ENCODE measurements at places on chromosomes 2 and 18.

- no peak for DNase-seq
Observed at GRCh38 chr2:195443926-195444325, 213.1 kb upstream of the SLC39A10 start.

- no peak for DNase-seq
Observed at GRCh38 chr2:29375843-29376242, 260.6 kb downstream of the CLIP4 start.

- DNase-seq = no peak
Observed at GRCh38 chr2:147161746-147162145, 683.1 kb upstream of the ACVR2A start.

DNA sequence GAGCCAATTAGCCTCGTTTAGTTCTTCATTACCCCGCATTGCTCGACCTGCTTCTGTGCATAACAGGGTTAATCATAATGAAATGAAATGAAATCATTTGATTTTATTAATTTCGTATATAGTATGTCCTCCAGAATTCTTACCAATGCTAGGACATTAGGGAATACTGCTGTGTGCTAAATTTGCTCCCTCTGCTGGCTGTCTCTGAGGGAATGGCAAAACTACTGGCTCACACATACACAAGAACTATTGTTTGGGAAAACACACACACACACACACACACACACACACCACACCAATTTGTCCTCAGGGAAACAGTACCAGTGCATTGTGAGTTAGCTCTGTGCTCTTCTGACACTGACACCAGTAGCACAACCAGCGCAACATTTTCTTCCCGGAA is 273.3 kb upstream of the TCF4 start:
- peak; percentile 36 for DNase-seq

DNA sequence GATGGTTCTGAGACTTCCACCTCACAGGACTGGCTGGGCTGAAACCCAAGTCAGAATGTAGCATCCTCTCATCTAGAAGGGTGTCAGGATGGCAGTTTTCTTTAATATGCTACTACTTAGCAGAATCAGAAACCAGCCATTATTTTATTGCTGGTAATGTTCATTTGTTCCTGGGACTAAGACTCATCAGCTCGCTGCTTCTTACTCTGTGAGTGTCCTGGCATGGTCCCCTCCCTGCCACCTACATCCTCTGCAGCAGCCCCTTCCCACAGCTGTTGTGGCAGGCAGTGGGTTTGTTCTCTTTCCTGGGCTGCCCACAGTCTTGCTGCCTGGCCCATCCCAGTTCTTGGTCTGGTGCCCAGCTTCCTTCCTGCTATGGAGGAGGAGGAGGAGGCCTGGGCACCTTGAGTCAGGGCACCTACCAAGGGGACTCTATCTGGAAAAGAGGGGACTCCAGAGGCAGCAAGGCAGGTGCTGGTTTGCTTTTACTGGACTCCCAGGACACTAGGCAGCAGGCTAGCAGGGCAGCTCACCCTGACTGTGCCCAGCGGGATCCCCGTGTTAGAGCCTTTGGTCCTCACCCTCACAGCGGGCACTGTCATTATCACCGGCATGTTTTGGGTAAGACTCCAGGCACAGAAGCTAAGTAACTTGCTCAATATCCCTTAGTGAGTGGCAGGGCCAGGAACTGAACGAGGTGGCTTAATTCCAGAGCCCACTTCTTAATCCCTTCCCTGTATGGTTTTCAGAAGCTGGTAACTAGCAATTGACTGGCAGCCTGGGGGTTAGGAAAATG is 62.1 kb downstream of the LRRFIP1 start:
- no peak for DNase-seq

DNA sequence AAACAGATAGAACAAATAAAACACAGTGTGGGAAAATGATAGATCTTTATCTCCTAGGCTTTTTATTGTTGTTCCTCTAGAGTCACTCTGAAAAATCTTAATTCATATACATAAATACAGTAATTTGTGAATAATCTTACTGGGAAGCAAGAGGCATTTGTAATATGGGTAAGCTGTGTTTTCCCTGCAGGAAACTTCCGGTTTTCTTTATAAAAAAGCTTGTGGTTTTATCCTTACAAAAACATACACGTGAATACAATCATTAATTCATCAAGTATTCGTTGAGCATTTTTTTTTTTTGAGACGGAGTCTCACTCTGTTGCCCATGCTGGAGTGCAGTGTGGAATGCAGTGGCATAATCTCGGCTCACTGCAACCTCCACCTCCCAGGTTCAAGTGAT is 1312.8 kb upstream of the ZEB2 start:
- DNase-seq = no peak

- no peak for DNase-seq
Observed at GRCh38 chr2:195419033-195419432, 238.0 kb upstream of the SLC39A10 start.

DNA sequence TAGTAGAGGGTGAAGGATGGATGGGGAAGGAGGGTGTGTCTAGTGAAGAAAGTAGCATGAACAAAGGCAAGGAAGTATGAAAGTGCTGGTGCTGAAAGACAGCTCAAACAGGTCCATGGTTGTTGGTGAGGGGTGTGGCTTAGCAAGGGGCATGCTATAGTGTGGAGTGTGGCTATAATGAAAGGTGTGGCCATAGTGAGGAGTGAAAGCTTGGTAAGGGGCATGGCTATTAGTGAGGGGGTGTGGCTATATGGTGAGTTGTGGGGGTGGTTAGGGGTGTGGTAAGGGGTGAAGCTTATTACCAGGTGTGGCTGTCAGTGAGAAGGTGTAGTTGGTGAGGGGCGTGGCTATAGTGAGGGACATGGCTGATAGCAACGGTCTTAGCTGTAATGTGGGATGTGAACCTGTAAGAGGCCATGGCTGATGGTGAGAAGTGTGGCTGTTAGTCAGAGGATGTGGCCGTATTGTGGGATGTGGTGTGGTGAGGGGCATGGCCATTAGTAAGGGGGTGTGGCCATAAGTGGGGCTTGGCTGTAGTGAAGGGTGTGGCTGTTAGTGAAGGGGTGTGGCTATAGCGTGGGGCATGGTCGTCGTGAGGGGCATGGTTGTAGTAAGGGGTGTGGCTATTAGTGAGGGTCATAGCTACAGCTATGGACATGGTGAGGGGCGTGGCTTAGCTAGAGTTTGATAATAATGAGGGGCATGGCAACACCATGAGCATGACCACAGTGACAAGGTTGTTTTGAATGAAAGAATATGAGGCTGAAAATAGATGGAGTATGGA is 549.6 kb downstream of the FBXO15 start:
- no peak for DNase-seq
